Daoy (cell line): ENCODE measurements at places on chromosomes 12 and 14. TPM values are rescaled to one million over a fixed set of nuclear protein-coding genes. Genes with fewer than 3 reads are reported as not detected.

GRCh38 chr14:20356422-20356821 lies 13.0 kb downstream of the PARP2 start:
- no peak for DNase-seq

Gene SSTR1
- not detected in 2 replicates for total RNA-seq

- no peak for DNase-seq
Observed at GRCh38 chr14:73324533-73324932, 87.2 kb downstream of the PAPLN start.

GRCh38 chr12:122022393-122023338 lies 982 bp downstream of the BCL7A start:
- peak; percentile 48 for DNase-seq

Gene KRT82
- total RNA-seq = not detected in 2 replicates

Gene OTX2
- 2.5 and 4.5 TPM in 2 replicates for total RNA-seq

Gene LALBA
- not detected in 2 replicates for total RNA-seq

Gene IFT43
- 41.5 and 56.5 TPM in 2 replicates for total RNA-seq

Gene CISTR
- not detected in 2 replicates for total RNA-seq

Gene MYO1H
- total RNA-seq = not detected in 2 replicates
